ENCODE measurements at places on chromosomes 5 and 9.

DNA sequence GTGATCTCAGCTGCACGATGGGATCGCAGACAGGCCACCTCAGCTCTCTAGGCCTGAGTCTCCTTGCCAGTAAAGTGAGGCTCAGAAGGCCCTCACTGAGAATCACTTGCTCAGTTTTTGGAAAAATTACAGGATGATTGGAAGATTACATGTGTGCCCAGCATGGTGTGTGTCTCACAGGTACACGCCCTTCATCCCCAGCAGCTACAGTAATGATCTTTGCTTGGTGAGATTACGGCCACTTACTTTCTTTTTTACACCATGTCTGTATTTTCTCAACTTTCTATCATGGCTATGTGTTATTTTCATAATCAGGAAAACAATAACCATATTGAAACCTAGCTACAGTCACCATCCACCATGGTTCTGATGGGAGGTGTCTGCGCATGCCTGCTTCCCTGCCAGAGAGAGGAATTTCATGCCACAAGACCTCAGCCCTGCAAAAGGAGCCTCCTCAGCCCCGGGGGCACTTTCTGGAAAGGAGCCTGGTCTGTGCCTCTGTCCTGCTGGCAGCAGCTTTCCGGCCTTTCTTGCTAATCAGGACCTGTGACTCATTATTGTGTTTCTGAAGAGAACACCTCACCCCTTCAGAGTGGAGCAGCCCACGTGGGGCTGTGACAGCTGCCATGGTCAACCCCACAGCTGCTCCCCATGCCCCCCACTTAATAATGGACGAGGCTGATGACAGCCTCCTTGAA lies 64.2 kb upstream of the OLFM1 start:
- no peak for DNase-seq

GRCh38 chr9:135976944-135977343 lies 15.8 kb upstream of the UBAC1 start:
- DNase-seq: no peak

- DNase-seq: no peak
These were observed 134.7 kb upstream of the ZNF608 start for GRCh38 chr5:124880903-124881697.

- DNase-seq: no peak
These were observed 545.5 kb upstream of the DAB2 start for GRCh38 chr5:39970117-39970798.

DNA sequence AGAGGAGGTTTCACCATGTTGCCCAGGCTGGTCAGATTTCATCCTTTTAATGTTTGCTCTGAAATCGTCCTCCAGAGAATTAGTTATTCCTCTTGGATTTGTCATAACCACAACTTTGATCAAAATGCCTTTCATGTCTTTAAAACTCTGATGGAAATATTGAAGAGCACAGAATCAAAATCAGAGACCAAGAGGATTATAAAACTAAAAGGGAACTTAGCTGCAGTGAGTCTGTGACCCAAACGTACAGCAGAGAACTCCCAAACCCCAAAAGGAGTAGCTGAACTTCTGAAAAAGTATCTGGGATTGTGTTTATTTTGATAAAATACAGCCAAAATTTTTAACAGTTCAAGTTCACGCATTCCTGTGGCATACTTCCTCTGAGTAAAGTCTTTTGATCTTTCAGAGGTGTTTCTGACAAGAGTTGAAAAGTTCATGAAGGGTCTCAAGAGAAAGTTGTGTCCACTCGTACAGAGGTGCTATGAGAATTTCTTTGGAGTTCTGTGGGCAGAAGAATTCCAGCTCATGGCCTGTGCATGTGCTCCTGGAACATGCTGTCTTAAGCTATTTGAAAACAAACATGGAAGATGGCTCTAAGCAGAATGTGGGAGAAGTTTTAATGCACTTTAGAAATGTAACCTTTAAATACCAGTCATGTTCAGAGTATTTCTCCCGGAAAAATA lies 124.0 kb downstream of the ESM1 start:
- DNase-seq: no peak

- DNase-seq: no peak
These were observed 1918.8 kb downstream of the EFNA5 start for GRCh38 chr5:105751908-105752307.

DNA sequence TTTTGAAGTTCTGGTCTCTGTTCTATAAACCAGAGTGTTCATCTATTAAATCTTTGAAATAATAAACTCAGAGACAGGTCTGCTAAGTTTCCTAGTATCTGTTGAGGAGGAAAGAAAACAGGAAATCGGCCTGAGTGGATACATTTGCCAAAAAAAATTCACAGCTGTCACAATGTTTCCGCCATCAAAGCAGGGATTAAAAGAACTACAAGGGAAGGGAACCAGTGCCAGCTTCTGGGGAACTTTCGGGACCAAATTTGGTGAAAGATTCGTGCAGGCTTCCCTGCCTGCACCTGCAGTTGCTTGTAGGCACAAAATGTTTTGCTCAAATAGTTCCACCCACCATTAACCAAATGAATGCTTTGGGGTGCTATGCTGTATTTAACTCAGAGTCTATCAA lies 267.5 kb downstream of the MSX2 start:
- DNase-seq: no peak

GRCh38 chr5:36646507-36647023 lies 40.2 kb downstream of the SLC1A3 start:
- DNase-seq: no peak

DNA sequence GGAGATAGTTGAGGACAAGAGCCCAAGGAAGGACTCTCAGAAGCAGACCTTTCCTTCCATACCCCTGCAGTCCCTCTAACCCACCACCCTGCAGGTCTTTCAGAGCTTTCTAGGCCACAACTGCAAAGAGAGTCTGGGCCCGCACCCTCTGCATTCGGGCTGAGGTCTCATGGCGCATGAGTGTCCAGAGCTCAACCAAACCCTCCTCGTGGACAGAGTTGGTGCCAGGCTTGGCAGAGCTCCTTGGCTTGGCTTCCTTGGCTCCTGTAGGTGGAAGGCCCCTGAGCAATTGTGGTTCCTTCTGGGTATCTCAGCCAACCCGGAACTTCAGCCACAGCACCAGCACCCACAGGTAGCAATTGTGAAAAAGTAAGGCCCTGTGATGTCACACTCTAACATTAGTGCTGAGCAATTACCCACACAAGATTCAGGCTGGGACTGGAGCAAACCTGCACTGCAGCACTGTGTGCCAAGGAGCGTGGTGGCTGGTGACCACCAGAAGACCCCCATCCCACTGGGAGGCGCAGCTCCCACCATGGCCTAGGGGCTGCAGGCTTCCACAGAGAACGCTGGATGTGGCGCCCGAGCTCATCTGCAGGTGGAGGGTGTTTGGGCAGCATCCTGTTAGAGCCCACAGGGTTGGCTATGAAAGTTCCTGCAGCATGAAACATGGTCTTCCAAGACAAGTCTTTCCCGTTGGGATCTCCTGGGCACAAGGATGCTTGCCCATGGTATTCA lies 38.8 kb downstream of the FOXI1 start:
- DNase-seq: no peak

- no peak for DNase-seq
These were observed 85.1 kb downstream of the FGF1 start for GRCh38 chr5:142600611-142601358.

DNA sequence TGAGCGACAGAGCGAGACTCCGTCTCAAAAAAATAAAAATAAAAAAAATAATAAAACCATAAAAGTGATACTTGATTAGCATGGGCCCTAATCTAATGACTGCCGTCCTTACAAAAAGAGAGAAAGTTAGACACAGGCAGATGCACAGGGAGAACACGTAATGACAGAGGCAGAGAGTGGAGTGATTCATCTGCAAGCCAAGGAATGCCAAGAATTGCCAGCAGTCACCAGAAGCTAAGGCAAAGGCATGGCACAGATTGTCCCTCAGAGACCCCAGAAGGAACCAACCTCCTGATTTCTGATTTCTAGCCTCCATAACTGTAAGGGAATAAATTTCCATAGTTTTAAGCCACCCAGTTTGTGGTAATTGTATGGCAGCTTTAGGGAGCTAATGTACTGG lies 79.6 kb upstream of the FREM1 start:
- no peak for DNase-seq

DNA sequence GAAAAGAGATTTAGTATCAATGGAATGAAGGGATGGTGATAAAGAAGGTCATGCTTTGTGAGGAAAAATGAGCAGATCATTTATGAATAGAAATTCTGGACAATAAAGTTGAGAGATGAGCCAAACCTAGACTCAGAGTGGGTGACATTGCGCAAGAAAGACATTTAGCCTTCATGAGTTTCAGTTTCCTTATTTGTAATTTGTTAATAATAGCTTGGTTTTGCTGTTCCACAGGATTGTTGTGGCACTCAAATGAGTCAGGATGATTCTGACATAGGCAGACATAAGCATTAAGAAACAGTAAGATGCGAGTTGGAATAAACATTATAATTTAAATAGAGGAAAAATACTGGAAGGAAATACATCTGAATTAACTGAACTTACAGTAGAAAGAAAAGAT lies 34.8 kb downstream of the ITGA2 start:
- no peak for DNase-seq

DNA sequence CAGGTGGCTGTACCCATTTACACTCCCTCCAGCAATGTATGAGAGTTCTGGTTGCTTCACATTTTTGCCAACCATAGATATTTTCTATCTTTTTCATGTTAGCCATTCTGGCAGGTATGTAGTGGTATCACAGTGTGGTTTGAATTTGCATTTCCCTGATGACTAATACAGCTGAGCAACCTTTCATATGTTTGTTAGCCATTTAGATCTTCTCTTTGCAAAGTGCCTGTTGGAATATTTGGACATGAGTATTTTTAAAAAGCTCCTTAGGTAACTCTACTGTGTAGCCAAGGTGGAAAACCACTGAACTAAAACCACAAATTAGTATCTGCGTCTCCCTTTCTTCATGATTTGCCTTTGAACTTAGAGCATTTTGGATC lies 31.9 kb downstream of the IRF1 start:
- DNase-seq: no peak

DNA sequence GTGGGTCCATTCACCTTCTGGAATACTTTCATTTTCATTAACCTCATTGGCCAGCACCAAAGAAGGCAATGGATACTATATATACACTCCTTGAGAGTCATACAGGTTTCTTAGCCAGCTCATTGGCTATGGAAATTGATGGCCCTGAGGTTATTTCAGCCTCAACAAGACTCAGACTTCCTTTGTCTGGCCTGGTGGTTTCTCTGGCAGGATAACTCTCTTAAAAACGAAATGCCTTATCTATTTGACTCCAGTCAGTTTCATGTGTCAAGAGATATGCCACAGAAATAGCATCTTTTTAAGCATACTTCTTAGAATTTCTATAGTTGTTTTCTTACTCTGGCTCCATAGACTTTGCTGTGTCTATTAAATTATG lies 28.9 kb downstream of the CDH9 start:
- no peak for DNase-seq

DNA sequence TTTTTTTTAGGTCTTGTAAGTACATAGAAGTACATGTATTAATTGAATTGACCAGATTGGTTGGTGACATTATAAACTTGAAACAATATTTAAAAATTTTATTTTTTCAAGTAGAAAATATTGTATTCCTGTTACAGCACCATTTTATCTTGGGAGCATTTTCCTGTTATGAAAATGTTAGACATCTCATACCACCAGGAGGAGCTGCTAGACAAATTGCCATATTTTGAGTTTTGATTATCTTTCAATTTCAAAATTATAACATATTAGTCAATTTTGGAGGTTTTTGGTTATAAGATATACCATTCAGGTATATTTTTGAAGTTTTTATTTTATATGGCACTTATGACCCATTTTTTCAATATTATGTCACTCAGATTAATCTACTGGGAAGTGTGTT lies 84.4 kb downstream of the CNTLN start:
- DNase-seq: no peak

DNA sequence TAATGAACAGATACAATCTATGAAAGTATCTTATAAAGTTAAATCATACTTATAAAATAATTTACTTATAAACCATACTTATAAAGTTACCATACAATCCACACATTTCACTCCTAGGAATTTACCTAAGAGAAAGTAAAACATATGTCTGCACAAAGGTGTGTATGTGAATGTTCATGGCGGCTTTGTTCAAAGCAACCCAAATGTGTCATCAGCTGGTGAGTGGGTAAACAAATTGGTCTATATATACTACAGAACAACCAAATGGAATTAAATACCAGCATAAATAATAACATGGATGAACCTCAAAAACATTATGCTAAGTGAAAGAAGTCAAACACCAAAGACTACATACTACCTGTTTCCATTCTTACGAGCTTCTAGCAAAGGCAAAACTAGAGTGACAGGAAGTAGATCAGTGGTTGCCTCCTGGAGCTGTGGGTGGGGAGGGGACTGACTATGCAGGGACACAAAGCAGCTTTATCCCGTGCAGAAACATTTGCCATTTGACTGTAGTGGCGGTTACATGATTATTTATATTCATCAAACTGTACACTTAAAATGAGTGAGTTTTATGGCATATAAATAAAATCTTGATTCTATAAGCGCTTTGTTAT lies 10.6 kb downstream of the TRAF1 start:
- peak; percentile 12 for DNase-seq

GRCh38 chr9:125807079-125807478 lies 59.9 kb downstream of the PBX3 start:
- no peak for DNase-seq

DNA sequence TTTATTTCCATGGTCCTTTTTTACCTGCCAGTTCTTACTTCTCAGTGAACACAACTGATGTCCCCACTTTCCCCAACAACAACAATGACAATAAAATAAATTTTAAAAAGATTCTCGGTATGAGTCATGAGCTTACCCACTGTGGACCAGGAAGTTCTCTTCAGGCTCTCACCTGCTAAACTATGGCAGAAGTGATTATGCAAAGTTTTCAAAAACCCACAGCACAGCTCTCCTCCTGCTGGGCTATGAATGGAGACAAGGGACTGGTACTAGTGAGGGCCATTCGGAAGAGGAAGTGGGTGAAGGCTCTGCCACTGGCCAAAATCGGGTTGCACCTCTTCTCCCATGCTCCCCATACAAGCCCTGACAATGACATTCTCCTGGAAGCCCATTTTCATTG lies 429.4 kb downstream of the PIK3R1 start:
- DNase-seq: no peak

GRCh38 chr9:13932528-13933267 lies 381.2 kb downstream of the NFIB start:
- DNase-seq: no peak

DNA sequence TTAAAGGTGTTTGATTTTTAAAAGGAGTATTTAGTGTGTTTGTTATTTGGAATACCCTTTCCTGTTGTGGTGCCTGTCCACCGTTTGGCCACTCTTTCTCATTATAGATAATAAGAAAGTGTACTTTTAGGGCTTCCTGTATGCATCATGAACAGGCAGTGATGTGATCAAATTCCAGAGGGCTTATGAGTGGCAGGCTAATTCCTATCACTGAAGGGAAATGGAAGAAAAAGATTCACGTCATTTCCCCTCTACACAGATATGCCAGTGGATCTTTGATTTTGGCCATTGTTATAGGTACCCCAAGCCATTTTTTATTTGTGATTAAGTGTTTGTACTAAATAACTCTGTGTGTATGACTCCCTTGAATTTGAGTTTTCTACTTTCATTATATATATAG lies 37.1 kb downstream of the RPS6 start:
- DNase-seq: no peak

All from amygdala (tissue), 56 donors.